ENCODE measurements at places on chromosomes 3 and 15.

- peak; percentile 10 for DNase-seq
These were observed 17.7 kb downstream of the FRMD4B start for GRCh38 chr3:69368129-69368741.

DNA sequence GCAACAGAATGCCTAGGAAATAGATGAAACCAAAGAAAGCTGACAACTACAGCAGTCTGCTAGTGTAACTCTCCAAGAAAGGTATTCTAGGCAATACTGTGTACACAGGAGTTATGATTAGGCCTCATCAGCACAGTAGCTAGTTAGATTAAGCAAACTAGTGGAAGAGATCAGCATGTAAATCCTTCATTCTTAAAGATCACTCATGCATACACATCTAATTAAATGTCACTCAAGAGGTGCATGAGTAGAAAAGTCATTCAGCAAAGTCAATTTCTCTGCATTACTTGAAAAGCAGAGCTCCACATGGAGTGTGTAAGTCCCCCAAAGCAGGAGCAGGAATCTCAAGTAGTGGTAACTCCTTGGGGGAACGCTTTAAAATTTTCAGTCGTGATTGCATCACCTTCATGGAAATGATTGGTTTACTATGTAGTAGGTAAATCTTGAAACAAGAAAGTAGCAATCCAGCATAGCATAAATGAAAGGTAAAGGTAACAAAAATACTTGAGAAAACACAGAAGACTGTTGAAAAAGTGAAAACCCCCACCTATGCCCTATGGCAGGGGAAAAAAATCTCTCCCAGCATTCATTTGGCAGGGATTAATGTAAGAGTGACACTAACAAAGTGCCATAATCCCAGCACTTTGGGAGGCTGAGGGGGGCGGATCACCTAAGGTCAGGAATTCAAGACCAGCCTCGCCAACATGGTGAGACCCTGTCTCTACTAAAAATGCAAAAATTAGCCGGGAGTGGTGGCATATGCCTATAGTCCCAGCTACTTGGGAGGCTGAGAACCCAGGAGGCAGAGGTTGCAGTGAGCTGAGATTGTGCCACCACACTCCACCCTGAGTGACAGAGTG, 29.4 kb upstream of the PPIB start:
- DNase-seq: no peak

GRCh38 chr3:42134867-42135464, 43.8 kb downstream of the TRAK1 start:
- no peak for DNase-seq

DNA sequence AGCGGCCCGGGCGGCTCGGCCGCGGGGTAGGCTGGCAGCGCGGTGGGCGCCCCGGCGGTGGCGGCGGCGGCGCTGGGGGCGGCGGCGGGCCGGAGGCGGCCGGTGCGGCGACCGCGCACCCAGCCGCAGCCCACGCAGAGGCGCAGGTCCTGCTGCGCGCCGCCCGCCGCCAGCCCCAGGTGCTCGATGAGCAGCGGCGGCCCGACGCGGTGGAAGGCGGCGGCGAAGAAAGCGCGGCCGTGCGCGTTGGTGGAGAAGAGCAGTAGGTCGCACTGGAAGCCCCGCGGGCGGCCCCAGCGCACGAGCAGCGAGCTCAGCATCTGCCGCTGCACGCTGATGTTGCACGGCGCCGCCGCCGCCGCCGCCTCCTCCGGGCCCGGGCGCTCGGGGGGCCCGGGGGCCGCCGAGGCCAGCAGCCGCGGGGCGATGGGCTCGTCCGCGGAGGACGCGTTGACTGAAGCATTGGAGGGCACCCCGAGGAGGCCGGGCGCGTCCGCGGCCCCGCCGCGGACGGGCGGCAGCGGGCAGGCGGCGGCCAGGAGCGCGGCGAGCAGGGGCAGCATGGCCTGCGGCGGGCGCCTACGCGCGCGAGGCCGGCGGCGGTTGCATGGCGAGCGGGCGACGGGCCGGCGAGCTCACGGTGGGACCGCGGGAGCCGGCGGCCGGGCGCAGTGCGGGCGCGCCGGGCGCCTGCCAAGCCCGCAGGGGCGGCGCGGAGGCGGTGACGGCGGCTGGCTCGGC, 452 bp downstream of the TMEM158 start:
- DNase-seq: peak; percentile 44

- DNase-seq: no peak
These were observed 1434.1 kb downstream of the SI start for GRCh38 chr3:163644172-163644571.

GRCh38 chr15:62392376-62392775, 227.3 kb upstream of the C2CD4B start:
- DNase-seq: peak; percentile 11

DNA sequence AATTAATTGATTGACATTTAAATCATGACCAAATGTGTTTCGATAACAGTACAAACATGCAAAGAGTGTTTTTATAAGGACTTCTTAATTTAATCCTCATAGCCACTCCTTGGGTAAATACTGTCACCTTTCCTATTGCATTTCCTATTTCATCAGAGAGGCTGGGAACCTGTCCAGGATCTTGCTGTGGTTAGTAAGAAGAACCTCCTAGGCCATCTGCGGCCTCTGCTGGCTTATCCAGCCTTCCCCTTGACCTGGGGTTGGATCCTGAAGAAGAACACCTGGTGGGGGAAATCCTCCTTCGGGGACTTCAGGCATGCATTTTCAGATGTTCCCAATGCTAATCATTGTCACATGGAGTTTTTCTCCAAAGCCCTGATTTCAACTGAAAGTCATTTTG, 25.5 kb downstream of the GLDN start:
- DNase-seq: no peak

- no peak for DNase-seq
These were observed 31.4 kb upstream of the LYZL4 start for GRCh38 chr3:42441791-42442190.

DNA sequence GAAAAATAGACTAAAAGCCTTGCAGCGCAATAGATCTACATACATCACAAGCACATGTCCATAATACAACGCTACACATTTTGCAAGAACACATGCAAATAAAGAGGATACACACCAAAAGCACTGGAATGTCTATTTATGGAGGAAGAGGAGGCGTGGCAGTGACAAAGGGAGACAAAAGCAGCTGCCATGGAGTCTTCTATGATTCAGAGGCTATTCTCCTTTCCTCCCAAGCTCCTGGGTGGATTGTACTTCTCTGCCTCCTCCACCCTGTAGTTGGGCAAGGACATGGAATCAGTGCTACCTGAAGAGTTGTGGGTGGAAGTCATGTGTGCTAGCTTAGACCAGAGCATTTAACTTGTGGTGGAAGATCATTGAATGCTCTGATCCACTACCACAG, 57.9 kb upstream of the ABHD2 start:
- DNase-seq: no peak

DNA sequence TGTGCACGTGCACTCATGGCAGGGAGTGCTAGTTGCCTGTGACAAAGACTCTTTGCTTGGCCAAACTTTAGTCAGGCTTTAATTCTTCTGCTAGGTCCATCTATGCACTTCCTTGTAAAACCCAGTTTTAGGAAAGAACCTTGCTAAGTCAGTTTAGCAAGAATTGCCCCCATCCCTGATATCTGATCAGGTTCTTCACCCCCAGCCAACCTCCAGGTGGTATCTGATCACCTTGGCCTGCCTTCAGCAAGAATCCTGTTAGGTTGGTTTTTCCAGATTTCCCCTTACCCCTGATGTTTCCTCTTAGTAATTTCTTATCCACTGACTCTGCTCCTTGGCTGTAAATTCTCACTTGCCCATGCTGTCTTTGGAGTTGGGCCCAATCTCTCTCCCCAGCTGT, 8.4 kb downstream of the HSPBAP1 start:
- no peak for DNase-seq

DNA sequence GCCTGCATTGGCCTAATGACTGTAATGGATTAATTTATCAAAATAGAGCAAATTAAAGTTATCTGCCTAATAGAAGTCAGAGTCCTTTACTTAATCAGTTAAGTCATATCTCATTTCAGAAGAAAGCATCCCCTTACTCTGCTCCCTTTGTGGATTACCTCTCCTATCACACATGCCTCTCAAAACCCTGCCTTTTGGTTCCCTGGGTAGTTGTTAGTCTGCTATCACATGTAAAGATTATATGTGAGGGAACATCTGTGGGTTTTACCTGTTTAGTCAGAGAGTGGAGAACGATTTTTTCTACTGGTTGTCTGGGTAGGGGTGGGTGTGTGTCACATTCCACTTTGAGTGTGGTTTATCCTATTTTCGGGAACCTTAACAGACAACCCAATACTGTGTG, 16.4 kb downstream of the UBE2E2 start:
- DNase-seq: no peak

- no peak for DNase-seq
These were observed 947.1 kb downstream of the FHIT start for GRCh38 chr3:60304112-60304511.

- DNase-seq: no peak
These were observed 57.8 kb downstream of the IMPG2 start for GRCh38 chr3:101262393-101263240.

- DNase-seq: peak; percentile 86
These were observed at the start of gene KAT2B for GRCh38 chr3:20039765-20040547. TSS of gene KAT2B (plus strand) at chr3:20040446. CDS start at chr3:20040478, 32 bp downstream.

DNA sequence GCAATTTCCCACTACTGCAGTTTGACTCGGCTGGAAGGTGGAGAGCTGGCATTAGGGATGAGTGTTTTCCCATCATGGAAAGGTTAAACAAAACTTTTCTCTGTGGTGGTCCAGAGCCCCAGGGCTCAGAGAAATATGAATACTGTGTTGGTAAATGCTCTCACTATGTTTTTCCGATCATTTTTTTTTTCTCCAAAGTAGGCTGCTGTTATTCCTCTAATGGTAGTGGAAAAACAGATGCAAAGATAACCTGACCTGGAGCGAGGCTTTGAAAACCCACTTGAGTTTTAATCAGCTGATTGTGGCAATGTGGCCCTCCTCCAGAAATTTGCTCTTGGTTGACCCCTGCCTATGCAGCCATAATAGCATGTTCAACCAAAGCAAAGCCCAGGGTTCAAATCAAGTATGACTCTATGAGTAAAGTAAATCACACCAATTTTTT, 320.8 kb upstream of the CTNNB1 start:
- no peak for DNase-seq

GRCh38 chr3:81554388-81554787, 207.1 kb downstream of the GBE1 start:
- DNase-seq: no peak

GRCh38 chr15:85726454-85726853, 68.3 kb downstream of the KLHL25 start:
- no peak for DNase-seq

GRCh38 chr3:10764259-10765051, 51.6 kb upstream of the SLC6A11 start:
- DNase-seq: no peak

DNA sequence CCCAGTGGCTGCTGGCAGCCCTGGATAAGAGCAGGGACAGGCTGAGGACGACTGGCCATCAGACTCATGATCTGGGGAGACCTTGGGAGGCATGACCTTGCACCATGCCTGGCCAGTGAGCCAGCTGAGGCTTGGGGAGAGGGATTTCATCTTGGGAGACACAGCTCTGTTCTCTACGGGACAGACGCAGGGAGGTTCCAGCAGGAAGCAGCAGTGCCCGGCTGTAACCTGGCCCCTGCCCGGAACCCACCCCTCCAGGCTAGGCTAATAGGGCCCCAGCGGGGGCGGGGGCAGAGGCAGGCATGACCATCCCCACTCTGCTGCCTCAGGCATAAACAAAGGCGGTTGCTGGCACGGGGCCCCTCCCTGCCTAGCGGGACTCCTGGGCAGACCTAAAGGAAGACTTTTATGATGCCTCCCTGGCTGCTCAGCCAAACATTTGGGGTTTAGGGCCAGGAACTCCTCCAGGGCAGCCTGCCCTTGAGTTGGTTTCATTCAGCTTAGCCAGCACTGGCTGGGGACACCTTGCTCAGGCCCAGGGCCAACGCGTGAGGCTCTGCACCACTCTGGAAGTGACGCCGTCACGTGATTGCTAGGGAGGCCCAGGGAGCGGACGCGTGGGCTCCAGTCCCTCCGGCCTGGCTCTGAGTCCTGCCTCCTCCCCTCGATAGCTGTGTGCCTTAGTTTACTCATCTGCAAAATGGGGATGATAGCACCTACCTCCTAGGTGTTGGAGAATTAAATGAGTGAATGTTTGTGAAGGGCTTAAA, 27.6 kb downstream of the HDAC11 start:
- DNase-seq: no peak

Measured in stimulated activated naive CD8-positive, alpha-beta T cell treated with anti-CD3 and anti-CD28 coated beads, Interleukin-15, Interleukin-2, amounts not matched to agents 100 U/mL and 50 U/mL, for 24 hours (primary cell).